Osteocyte (in vitro differentiated cells): ENCODE measurements at places on chromosomes 3 and 15.

DNA sequence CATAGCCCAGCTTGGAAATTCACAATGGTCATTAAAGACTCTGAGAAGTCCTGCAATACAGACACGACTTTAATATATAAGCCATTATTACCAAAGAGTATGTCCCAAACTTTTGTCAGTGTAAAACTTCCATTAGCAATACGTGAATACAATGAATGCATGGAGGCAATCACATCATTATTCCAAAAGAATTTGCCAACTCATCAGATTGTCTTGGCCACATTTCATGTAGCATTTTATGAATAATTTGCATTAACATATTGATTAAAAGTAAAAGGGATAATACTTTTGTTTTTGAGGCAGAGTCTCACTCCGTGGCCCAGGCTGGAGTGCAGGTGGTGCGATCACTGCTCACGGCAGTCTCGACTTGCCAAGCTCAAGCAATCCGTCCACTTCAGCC is 7.9 kb upstream of the DUT start:
- no peak overlapping the region for H3K4me3 ChIP-seq
- H3K27ac ChIP-seq: no peak overlapping the region
- no peaks in the 10 kb centered on the region for H3K36me3 ChIP-seq
- DNase-seq: no peak
- no peaks in the 10 kb centered on the region for H3K4me1 ChIP-seq
- peaks cover 4% of the 10 kb centered on the region for H3K27me3 ChIP-seq

GRCh38 chr3:158802409-158803268 is 785 bp downstream of the MFSD1 start:
- H3K36me3 ChIP-seq: peaks cover 9% of the 10 kb centered on the region
- peaks cover 9% of the 10 kb centered on the region for H3K27me3 ChIP-seq
- peak overlapping the region; percentile 90 for H3K27ac ChIP-seq
- peaks cover 27% of the 10 kb centered on the region for H3K4me1 ChIP-seq
- no peak for DNase-seq
- peak overlapping the region; percentile 86 for H3K4me3 ChIP-seq

DNA sequence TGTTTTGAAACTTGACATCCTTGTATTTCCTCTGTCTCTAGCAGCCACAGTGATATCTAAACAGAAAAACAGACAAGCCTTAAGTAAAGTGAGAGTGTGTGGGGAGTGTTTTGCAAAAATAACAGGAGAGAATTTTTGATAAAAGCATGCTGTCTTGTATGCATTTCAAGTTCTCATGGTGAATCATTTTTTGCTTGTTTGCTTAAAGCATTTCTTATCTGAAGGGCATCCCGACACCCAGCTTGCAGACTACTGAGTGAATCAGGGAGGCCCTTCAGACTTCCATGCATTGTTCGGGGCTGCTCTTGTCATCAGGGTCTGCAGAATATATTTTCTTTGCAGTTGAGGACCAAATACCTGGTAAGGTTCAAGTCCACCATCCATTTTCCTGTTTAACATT is 8.5 kb downstream of the CGNL1 start:
- no peak for DNase-seq
- H3K27ac ChIP-seq: no peak overlapping the region
- H3K4me3 ChIP-seq: no peak overlapping the region

DNA sequence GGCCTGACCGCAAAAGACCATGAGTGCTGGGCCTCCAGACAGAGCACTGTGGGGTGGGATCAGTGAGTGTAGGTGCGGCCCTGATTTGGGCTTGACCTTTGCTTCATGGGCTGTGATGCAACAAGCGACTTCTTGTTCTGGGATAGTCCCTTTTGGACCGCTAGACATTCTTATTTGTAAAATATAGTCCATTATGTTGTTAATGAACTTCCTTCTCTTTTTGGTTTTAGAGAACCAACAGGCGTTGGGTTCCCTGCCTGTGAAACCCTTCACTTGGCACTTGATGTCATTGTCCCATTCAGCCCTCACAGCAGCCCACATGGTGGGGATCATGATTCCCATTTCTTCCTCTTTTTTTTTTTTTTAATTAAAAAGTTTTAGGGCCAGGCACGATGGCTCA is 15.8 kb upstream of the TRH start:
- no peak overlapping the region for H3K27ac ChIP-seq
- no peak for DNase-seq
- peaks cover 63% of the 10 kb centered on the region for H3K27me3 ChIP-seq
- H3K4me1 ChIP-seq: no peaks in the 10 kb centered on the region
- H3K4me3 ChIP-seq: no peak overlapping the region
- H3K36me3 ChIP-seq: no peaks in the 10 kb centered on the region

DNA sequence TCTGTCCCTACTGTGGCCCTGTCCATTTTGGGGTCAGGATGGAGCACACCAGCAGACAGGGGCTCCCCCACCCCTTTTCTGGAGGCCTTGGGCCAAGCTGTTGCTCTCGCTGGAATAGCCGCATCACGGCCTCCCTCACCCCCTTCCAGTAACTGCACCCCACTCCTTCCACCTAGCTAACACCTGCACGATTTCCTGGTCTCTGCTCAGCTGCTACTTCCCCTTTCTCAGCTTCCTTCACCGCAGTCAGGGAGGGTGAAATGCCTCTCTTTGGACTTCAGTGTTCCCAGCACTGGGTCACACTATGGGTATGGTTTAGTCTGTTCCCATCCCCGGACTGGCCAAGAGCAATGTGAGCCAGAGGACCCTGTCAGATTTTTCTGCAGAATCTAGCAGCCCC is 400.2 kb downstream of the MCTP2 start:
- H3K36me3 ChIP-seq: no peaks in the 10 kb centered on the region
- H3K4me3 ChIP-seq: no peak overlapping the region
- no peak for DNase-seq
- H3K27me3 ChIP-seq: no peaks in the 10 kb centered on the region
- H3K27ac ChIP-seq: no peak overlapping the region
- no peaks in the 10 kb centered on the region for H3K4me1 ChIP-seq

GRCh38 chr3:45104715-45105711 is 41.2 kb downstream of the CDCP1 start:
- H3K4me1 ChIP-seq: peaks cover 15% of the 10 kb centered on the region
- no peaks in the 10 kb centered on the region for H3K36me3 ChIP-seq
- no peaks in the 10 kb centered on the region for H3K27me3 ChIP-seq
- H3K4me3 ChIP-seq: no peak overlapping the region

- H3K4me1 ChIP-seq: no peaks in the 10 kb centered on the region
- no peak for DNase-seq
- no peak overlapping the region for H3K4me3 ChIP-seq
- peaks cover 35% of the 10 kb centered on the region for H3K36me3 ChIP-seq
Observed at GRCh38 chr3:150577855-150578254, 25.3 kb upstream of the SELENOT start.

DNA sequence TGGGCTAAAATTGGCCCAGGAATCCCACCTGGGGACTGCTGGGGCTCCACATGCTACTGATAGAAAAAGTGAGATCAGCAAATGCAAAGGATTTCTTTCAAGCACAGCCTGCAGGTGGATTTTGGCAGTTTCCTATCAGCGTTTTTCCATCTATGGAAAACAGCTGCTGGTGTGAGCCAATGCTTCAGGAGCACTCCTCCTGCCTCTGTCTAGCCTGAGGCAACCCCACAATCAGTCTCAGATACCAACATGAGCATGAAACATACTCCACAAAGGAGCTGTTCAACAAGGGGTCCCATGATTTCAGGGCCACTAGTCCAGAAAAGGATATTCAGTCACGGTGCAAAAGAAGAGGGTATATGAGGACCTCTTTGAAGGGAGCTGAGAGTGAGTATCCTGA is 311.5 kb upstream of the THBS1 start:
- no peak overlapping the region for H3K4me3 ChIP-seq
- no peak for DNase-seq
- no peaks in the 10 kb centered on the region for H3K27me3 ChIP-seq
- no peak overlapping the region for H3K27ac ChIP-seq

DNA sequence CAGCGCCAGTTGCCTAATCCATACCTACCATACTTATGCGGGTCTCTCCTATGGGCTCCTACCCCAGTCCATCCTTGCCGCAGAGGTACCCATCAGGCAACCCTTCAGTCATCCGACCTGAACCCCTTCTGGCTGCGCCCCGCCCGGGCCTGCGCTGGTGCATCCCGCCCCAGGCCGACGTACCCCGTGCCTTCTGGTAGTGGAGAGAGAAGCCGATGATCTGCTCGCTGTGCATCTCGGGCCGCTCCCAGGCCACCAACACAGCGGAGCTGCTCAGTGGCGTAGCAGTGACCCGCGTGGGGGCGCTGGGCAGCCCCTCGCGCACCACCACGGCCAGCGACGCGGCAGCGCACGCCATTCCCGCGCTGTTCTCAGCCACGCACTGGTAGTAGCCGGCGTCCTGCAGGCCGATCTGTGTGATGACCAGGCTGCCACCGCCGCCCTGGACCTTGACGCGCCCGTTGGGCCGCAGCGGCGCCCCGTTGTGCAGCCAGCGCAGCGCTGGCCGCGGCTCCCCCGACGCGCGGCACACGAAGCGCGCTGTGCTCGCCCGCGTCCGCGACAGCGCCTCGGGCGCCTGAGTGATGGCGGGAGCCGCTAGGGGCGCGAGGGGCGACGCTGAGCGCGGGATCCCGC is 17.9 kb upstream of the IGDCC3 start:
- no peak overlapping the region for H3K27ac ChIP-seq
- no peaks in the 10 kb centered on the region for H3K27me3 ChIP-seq
- H3K4me3 ChIP-seq: no peak overlapping the region
- H3K4me1 ChIP-seq: peaks cover 2% of the 10 kb centered on the region
- peaks cover 27% of the 10 kb centered on the region for H3K36me3 ChIP-seq

GRCh38 chr15:66932634-66933024 is 132.8 kb upstream of the SMAD3 start:
- no peaks in the 10 kb centered on the region for H3K36me3 ChIP-seq
- no peak overlapping the region for H3K27ac ChIP-seq
- H3K4me3 ChIP-seq: no peak overlapping the region
- no peak for DNase-seq

DNA sequence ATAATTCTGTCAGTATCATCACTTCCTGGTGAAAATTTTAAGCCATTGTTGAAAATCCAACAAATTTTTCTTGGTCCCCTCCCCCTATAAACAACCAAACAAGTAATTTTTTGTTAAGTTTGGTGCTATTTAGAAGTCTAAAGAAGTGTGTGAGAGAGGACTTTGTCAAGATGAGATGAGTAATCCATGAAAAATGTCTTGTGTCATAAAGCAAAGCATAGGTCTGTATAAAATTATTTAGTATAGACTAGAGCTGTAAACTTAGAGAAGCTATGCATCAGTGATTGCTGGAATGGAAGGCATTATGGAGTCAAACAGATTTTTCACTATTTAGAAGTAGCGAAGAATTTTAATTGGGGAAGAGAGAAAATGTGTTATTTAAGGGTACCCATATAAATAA is 31.4 kb downstream of the MAPK6 start:
- peak overlapping the region; percentile 20 for H3K27ac ChIP-seq
- H3K36me3 ChIP-seq: peaks cover 56% of the 10 kb centered on the region
- H3K4me1 ChIP-seq: peaks cover 8% of the 10 kb centered on the region

DNA sequence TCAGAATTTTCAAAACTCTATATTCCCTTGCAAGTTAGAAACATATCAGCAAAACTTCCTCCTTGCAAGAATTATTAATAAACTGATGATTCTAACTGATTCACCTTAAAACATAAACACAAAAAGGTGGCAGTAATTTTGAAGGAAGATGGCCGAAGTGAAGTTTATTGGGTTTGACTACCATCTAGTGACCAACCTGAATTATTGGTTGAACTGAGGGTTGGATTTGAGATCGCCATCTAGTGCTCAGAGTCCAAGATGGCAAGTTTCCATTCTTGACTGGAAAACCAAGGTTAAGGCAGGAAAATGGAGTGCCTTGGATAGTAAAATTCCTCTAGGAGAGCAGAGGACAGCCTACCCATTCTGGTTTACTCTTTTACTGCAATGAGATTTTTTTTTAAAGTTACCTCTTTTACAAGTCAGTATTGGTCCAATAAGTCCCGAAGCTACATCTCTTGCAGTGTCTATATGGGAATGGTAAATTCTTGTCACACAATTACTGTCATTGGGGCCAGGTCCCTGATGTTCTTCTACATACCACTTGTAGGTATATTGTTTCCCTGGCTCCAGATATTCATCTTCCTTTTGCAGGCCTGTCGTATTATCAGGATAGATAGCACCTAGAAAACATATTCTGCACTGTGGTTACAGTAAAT is 51.6 kb upstream of the CP start:
- H3K4me3 ChIP-seq: no peak overlapping the region
- DNase-seq: no peak
- H3K27ac ChIP-seq: no peak overlapping the region
- H3K4me1 ChIP-seq: peaks cover 56% of the 10 kb centered on the region

DNA sequence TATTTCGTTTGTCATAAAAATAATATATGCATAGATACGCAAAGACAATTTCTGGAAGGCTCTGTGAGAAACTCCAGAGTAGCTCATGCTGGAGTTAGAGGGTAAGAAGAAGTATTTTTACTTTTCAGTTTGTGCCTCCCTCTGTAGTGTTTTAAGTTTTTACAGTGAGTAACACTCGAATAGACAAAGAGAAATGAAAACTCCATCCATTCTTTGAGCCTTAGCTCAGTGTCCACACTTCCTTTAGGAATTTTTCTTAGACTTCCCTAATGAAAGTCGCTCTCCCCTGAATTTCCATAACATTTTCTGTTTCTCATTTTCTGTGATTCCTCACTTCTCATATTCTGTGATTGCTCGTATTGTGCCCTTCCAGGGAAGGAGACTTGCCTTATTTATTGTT is 2.1 kb downstream of the BLOC1S6 start:
- H3K4me1 ChIP-seq: peaks cover 36% of the 10 kb centered on the region
- peak overlapping the region; percentile 95 for H3K4me3 ChIP-seq
- H3K36me3 ChIP-seq: peaks cover 7% of the 10 kb centered on the region
- no peak for DNase-seq
- H3K27ac ChIP-seq: peak overlapping the region; percentile 100

DNA sequence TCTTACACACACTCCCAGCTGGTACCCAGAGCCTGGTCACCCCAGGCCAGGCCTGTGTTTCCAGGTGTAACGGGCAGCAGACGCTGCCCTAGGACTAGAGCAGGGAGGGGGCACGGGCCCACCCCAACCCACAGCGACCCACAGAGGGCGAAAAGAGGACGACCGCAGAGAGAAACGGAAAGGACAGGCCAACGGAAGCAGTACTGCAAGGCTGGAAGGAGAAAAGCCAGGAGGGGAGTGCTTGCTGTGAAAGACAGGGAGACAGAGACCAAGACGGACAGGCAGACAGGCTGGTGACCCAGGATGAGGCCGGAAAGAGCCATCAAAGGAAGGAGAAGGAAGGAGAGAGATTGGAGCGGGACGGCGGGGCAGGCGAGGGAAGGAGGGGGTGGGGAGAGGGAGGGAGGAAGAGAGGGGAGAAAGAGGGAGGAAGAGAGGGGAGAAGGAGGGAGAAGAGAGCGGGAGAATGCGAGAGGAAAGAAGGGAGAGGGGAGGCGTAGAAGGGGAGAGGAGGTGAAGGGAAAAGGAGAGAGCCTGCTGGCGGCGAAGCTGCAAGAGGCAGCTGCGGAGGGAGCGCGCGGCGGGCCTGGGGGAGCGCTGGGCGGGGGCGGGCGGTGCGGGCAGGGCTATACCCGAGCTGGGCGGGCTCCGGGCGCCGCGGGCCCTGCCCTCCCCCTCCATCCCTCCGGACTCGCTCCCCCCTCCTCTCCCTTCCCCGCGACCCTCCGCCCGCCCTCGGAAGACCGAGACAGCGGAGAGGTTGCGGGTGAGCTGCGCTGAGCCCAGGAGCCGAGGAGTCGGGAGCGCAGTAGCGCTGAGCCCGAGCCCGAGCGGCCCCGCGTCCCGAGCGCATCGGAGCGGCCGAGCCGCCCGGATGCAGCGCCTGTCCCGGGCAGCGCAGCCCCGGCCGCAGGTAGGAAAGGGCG is at the start of gene SLC6A1:
TSS of gene SLC6A1 (plus strand) at position 732 of the 926 bp plus-strand sequence. CDS start 24,464 bp downstream, outside the sequence.
- peaks cover 4% of the 10 kb centered on the region for H3K36me3 ChIP-seq
- H3K27ac ChIP-seq: no peak within 1 kb of the TSS
- no peak for DNase-seq
- peaks cover 81% of the 10 kb centered on the region for H3K27me3 ChIP-seq
- H3K4me1 ChIP-seq: peaks cover 23% of the 10 kb centered on the region

GRCh38 chr3:17844236-17844635 is 101.8 kb upstream of the TBC1D5 start:
- no peaks in the 10 kb centered on the region for H3K36me3 ChIP-seq
- no peak overlapping the region for H3K4me3 ChIP-seq
- no peak for DNase-seq
- no peak overlapping the region for H3K27ac ChIP-seq
